ENCODE measurements at places on chromosomes 2 and 18.

DNA sequence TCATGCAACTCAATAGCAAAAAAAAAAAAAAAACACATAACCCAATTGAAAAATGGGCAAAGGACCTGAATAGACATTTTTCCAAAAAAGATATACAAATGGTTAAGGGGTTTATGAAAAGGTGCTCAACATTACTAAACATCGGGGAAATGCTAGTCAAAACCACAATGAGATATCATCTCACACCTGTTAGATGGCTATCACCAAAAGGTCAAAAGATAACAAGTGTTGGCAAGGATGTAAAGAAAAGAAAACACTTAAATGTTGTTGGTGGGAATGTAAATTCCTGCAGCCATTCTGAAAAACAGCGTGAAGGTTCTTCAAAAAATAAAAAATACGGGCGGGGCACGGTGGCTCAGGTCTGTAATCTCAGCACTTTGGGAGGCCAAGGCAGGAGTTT lies 112.4 kb upstream of the CAB39 start:
- DNase-seq: no peak

GRCh38 chr2:45993476-45993991 lies 303.7 kb upstream of the EPAS1 start:
- peak; percentile 56 for DNase-seq

DNA sequence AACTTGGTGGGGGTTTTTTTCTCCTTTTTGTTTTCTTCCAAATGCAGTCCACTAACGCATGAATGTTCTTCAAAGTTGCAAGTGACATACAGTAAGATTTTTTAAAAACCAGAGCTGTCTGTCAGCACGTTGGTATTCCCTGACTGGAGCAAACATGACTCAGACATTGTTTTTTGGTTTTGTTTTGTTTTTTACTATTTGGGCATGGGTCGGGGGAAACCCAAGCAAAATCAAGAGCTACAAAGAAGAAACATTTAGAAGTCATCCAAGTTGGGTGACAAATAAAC lies 726 bp upstream of the CCDC88A start:
- no peak for DNase-seq

GRCh38 chr2:109269706-109270504 lies 140.9 kb downstream of the SH3RF3 start:
- DNase-seq: no peak

DNA sequence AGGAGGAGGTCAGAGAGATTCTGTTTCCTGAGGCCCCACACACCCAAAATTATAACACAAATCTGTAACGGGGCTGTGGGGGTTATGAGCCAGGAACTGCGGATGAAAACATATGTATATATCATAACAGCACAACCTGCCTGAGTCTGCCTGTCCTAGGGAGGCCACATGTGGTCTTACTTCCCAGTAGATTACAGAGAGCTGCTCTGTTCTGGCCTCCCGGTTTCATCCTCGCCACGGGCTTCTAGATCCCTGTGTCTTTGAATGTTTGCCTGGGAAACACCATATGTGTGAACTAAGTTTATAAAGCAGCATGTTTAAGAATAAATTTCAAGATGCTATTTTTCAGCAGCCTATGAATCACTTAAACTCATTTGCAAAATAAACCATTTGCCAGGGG lies 124.0 kb downstream of the TMEM200C start:
- DNase-seq: no peak

GRCh38 chr18:57951999-57952774 lies 91.8 kb upstream of the NEDD4L start:
- no peak for DNase-seq

GRCh38 chr2:86105252-86105968 lies at the start of gene POLR1A:
POLR1A (minus strand) TSS chr2:86105886; CDS start chr2:86105776, 110 bp downstream.
- DNase-seq: peak; percentile 91

DNA sequence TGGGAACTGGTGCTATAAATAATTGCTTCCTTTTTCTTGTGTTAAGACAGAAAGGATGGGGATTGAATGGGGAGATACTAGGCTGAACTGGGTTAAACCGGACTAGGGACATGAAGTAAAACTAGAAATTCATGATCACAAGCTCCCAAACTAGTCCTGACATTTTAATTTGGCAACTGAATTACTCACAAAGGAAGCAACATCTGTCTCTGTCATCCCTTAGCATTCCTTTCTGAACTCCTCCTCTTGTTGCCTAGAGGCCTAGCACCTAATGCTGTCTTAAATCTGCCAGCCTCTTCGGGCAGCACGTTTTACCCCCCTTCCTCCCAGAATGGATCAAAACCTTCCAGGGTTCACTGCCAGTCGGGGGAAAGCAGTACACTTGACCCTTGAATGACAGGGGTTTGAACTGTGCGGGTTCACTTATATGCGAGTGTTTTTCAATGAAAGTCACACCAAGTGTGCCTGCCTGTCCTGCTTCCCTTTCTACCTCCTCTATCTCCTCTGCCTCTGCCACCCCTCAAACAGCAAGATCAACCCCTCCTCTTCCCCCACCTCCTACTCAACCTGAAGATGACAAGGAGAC lies 8.2 kb downstream of the KCTD1 start:
- DNase-seq: no peak

DNA sequence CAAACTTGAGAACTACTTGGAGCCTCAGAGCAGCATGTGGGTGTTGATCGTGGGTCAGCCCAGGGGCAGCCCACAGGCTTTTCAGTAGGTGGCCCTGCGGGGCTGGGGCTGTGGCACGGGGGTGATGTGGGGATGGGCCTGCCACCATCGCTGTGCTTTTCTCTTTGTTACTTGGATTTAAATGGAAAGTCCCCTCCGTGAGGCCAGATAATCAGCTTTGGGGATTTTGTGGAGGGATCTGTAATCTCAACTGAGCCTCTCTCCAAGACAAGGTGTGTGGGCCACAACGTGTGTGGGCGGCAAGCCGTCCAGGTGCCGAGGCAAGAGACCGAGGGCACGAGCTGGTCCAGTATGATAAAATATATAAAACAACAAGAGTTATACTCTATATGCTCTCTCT lies 16.7 kb downstream of the COLEC11 start:
- no peak for DNase-seq

DNA sequence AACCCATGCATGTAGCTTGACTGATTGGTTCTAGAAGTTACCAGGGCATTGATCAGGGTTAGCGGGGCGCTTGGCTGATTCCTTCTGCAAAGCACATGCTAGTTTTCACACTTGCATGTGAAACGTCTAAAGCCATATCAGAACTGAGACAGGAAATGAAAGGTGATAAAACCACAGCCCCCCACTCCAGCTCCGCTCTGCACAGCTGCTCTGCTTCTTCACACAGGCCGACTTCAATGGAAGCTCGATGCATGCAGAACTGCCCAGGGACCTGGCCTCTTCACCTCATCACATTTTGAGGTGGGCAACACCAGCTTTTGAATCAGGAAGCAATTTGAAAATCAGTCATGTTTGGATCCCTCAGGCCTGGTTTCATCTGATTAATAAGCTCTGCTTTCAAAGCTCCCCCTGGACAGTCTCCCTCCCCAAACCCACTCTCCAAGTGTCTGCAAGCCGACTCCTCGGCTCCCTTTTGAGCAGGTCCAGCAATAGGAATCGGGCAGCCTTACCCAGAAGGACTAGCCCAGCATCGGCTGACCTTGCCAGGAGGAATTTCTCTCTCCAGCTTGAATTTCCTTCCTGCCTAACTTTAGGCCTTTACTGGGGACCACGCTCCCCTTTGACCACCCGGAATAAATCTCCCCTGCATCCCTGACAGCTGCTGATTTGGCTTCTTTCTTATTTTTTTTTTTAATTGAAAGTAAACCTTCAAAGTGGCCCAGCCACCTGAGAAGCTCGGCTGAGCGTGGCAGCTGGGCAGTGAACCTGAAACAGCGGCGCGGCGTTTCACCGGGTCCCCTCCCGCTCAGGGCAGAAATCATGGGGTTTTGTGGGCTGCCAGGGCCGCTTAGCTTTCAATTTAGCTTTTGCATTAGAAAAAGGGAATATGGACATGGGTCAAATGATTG lies 31.7 kb downstream of the HRH4 start:
- no peak for DNase-seq

DNA sequence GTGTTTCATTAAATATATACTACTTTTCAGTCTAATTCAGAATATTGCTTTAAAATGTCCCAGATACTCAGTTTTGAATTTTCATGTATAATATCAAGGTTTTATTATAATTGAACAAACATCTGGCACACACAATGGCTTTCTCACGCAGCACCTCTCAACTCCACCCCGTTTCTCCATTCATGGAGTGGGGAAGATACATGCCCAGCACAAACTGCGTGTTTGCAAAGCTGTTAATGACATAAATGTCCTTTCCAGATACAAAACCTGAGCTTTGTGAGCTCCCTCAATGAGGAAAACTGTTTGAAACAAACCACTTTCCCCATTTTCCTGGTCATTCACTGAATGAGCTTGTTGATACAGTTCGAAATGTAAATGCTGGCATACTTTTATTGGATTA lies 150.3 kb upstream of the RASGRP3 start:
- DNase-seq: no peak

DNA sequence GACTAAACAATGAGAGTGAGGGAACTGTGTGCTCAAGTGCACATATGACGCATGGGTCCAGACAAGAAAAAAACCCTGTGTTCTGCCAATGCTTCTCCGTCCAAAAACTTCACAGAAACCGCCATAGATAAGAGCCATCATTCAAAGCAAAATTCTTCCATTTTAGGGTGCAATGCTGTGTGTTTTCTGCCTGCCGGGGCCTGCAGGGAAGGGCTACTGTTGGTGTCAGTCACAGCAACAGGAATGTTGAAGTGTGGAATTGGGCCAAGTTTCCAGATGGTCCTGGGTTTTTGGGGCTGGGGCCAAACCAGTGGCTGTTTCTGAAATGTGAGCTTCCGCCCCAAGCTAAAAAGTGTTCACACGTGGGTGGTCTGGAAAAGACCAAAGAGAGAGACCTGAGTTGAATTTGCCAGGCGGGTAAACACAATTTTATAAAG lies 677 bp upstream of the MC2R start:
- DNase-seq: peak; percentile 74

GRCh38 chr2:158756976-158757375 lies 38.1 kb upstream of the DAPL1 start:
- no peak for DNase-seq

DNA sequence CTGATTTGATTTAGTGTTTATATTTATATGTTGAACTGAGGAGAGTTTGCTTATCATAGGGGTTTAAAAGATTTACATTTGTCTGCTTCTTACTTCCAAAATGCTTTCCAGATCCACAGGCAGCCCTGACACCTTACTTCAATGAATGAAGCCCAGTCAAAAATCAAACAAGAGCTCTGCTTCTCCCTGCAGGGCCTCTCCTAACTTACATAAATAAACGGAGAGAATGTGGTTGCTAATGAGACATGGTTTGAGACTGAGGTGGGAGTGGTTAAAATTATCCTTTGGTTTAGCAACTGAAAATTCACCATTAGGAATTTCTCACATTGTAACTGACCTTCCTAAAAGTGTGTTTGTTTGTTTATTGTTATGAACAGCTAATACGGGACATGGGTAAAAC lies 612.3 kb upstream of the FANCL start:
- no peak for DNase-seq

DNA sequence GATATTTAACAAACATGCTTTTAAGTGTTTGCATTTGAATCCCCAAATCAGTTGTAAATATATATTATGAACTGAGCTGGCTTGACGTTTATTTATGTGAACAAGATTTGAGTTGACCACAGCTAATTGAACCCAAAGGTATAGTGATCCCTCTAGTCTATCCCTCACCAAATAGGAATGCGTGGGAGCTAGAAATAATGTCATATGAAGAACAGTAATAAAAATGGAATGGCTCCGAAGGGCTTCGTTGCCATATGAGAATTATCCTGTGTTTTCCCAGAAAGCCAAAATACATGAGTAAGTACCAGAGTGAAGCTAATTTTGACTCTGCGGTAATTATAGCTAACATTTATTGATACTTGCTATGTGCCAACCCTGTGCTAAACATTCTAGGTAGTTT lies 142.7 kb downstream of the ADCYAP1 start:
- DNase-seq: no peak

DNA sequence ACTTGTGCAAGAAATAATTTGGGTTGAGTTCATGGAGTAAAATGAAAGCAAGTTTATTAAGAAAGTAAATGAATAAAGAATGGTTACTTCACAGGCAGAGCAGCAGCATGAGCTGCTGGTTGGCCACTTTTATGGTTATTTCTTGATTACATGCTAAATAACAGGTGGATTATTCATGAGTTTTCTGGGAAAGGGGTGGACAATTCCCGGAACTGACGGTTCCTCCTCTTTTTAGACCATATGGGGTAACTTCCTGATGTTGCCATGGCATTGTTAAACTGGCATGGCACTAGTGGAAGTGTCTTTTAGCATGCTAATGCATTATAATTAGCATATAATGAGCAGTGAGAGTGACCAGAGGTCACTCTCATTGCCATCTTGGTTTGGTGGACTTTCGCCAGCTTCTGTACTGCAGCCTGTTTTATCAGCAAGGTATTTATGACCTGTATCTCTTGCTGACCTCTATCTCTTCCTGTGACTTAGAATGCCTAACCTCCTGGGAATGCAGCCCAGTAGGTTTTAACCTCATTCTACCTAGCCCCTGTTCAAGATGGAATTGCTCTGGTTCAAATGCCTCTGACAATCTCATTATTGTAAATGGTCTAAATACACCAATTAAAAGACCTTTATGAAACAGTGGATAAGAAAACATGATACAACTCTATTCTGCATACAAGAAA lies 114.1 kb upstream of the FIGN start:
- no peak for DNase-seq

DNA sequence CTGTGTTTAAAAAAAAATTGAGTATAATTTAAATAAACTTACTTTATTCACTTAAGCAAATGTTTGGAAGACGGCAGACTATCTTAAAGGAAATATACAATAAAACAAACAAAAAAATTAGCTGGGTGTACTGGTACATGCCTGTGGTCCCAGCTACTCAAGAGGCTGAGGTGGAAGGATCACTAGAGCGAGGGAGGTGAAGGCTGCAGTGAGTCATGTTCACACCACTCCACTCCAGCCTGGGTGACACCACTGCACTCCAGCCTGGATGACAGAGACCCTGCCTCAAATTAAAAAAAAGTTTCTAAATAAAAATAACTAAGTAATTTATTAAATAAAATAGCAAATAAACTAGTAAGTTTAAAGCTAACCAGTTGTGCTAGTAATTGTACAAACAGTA lies 7.5 kb downstream of the PUM2 start:
- no peak for DNase-seq

DNA sequence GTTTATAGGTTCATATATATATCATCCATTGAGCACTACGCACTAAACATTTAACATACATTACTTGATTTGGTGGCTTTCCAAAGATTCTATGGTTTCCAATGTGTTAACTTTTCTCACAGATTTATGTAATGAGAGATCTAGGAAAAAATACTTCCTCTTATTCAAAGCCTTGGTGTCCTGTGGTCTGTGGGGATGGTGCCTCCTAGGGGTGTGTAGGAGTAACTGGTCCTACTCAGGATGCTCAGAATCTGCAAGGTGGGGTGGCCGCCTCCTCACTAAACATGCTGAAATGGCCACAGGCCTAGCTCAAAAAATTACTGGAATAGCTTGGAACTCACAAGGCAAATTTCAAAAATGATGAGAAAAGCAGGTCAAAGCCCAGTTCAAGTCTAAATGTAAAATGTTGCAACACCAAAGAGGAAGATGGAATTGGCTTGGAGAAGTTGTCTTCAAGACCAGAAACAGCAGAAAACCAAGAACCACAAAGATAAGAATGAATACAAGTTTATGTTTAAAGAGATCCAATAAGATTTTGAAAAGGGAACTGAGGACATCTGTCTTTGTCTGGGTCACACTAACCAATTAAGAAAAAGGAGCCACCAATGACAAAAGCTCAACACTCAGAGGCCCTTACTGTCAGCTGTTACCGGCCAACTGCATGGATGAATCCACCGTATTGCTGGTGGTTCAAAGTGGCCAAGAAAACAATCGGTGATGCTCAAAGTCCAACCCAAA lies 11.5 kb downstream of the GPR55 start:
- DNase-seq: no peak
